ENCODE measurements at places on chromosomes 2 and 18.
A peak's percentile ranks its signal among the peaks of the same experiment; 100 is the strongest.

GRCh38 chr2:25280051-25280687, 61.6 kb downstream of the DNMT3A start:
- DNase-seq = no peak

GRCh38 chr2:57906152-57906732, 140.4 kb upstream of the VRK2 start:
- DNase-seq = no peak

DNA sequence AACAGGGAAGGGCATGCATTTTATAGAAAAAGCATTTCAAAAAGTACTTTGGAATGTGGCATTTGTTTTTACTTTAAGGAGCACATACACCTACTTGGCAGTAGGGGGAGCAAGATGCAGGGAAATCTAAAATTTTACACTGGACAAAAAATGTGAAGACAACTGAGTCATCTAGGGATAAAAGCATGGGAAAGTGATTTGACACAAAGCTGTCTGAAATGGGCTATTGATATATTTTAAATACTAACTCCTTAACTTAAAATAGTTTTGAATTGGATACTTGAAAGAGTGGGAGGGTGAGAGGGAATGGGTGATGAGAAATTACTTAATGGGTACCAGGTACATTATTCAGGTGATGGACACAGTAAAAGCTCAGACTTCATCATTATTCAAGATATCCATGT, 15.8 kb downstream of the TMEM200C start:
- no peak for DNase-seq

GRCh38 chr2:230974096-230974913, 21.6 kb upstream of the SPATA3 start:
- peak; percentile 83 for DNase-seq

DNA sequence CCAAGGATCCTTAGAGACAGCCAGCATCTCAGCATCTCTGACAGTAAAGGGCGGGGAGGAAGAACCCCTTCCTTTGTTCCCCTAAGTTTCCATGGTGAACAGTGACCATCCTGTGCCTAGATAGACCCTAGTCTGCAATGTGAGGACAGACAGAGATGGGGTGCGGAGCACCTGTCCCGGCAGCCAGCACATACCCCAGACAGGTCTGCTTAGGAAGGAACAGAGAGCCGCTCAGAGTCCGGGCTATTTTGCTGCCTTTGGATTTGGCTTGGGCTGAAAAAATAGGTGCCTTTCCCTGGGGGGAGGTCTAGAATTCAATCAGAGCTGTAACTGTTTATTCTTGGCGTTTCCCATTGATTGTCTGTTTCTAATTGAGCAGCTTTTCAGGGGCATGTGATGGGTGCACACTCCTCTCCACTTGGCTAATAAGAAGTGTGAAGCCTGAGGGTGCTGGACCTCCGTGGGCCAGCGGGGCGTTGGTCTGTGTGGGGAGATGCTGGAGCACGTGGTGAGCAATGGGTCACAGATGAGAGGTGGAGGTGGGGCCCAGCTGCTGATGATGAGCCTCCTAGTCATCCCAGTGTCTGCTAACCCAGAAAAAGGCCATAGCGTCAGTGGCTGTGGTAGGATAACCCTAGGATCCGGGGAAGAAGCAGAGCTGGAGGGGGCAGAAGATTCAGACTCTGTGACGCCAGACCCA, 236.8 kb downstream of the SEPTIN10 start:
- DNase-seq = no peak

DNA sequence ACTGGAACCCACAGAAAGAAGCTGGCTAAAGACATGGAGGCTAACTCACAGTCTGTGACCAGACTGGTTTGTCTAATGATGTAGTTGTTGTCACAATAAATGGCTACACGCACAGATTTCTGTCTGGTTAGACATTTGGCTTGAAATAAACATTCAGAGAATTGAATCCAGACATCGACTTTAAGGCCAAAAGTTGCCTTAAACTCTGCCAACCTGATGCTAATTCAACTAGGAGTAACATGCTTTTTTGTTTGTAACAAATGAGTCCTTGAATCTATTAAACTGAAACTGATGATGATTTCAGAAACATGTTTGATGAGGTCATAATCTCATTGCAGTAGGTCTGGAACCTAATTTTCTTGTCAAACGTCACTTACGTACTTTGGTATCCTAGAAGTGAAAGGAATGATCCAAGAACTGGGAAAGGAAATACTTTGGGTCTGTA, 123.8 kb downstream of the ERBB4 start:
- DNase-seq = no peak

- DNase-seq = no peak
These were observed 268.9 kb downstream of the NAPG start for GRCh38 chr18:10794771-10795170.

GRCh38 chr18:56844556-56844955, 193.4 kb downstream of the WDR7 start:
- no peak for DNase-seq

- DNase-seq = no peak
These were observed 50.9 kb downstream of the COL3A1 start for GRCh38 chr2:189024901-189025618.

DNA sequence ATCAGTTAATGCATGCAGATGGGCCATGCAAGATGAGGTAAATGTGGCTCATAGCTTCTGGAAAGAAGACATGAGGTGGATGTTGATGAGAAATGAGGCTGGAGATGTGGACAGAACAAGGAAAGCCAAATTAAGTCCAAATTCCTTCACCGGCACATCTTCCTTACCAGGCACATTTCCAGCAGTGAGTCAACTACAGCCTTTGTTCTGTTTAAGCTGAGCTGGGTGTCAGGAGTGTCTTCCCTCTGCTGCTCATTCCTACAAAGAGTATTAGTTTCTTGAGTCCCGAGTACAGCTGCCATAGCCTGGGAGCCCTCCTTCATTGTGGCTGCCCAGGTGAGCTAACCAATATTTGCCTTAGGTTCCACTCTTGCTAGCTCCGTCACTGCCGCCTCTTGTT, 945.0 kb downstream of the SLC4A3 start:
- DNase-seq = no peak

- DNase-seq = no peak
These were observed 43.8 kb downstream of the KANSL3 start for GRCh38 chr2:96594282-96594681.

DNA sequence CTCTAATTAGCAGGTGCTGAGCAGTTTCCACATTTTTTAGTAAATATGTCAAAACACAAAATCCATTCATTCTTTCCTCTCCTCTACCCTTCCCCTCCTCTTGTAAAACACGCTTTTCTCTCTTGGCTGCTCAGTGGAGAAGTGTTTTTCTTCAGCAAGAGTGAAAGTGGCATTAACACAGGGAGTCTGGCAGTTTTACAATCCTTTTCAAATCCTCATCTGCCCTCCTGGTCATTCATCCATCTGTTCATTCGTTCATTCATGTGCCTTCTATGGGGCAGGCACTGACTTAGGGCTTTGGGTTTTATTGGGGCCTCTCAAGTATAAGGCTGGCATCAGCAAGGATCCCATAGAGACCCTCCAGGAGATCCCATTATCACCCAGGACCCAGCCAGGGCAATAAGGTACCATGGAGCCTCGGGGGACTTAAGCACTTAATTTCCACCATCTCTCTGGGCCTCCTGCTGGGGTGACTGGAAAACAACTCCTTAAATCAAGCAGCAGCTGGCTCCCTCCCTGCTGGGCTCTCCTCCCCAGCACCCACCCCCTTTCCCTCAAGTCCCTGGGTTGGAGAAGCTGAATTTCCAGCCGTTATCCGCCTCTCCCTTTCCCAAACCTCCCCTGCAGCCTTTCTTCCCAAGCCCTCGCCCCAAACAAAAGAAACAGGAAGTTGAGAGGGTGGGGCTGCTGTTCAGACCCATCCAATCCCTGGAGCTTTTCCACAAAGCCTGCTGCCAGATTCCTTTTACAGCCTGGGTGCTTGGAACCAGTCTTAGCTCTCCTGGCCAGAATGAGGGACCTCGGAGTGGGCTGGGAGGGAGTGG, 32.6 kb downstream of the MARCHF4 start:
- DNase-seq = no peak

- no peak for DNase-seq
These were observed 69.7 kb downstream of the PRKCE start for GRCh38 chr2:45721150-45721549.

DNA sequence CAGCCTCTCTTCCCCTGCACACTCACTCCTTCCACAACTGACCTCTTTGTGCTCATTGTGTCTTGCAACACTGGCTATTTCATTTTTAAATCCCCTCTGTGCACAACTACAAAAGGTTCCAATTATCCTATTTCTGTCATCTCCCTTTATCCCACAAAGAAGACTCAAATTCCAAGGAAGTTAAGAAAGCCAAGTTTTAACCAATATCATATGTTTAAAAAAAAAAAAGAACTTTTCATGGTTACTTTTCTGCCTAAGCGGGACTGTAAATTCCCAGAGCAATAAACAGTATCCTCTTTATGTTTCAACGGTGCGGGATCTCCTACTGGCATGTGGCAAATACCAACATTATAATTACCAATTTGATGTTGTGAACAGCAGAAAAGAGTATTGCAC, 83.8 kb downstream of the DOCK10 start:
- DNase-seq = no peak

GRCh38 chr2:173462892-173463840, 108.5 kb downstream of the CDCA7 start:
- DNase-seq = no peak

GRCh38 chr2:206937555-206937954, 1.8 kb upstream of the CPO start:
- no peak for DNase-seq

DNA sequence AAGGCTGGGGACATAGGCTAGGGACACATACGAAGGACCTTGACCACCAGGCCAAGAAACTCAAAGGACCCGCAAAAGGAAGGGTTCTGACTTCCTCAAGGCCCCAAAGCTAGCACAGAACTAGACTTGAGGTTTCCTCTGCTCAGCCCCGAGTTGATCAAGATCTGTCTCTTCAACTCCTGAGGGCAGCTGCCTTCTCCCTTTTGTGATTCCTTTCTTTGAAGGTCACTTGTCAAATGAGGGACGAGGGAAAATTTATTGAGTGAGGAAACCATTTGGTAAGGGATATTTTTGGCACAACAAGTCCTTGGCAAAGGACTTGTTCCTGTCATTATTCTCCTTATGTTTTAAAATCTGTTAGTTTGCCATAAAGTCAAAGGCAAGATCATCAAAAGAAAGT, 12.3 kb upstream of the ROCK2 start:
- DNase-seq = no peak

DNA sequence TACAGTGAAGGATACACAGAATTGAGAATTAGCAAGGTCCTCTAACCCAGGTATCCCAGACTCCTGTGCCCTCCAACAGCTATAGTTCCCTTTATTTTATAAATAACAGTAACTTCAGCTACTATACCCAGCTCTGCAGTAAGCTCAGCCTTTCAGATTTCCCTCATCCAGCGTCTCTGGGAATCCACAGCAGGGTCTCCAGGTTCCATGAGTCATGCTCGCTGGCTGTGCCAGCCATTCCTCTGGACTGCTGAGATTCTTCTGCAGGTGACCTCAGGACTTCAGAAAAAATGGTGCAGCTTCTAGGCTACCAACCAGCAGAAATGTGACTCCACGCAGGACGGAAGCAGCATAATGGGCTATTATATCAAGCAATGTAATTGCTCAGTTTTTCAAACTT, 419.3 kb downstream of the ZNF516 start:
- DNase-seq = no peak

DNA sequence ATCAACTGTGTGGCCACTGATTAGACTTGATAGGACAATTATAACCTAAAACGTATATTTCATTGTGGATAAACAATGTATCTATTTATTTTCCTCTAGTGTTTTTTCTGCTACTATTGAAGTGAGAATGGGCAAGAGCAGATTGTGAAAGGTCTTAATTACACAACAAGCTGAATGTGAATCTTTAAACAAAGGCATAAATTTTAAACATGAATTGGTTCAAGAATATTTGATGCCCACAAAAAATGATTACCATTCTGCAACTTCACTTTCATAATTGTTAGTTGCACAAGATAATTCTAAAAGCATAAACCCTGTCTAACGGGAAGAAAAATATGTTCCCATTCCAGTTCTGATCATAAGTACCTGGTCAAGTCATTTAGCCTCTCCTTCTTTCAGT, 285.6 kb downstream of the GULP1 start:
- DNase-seq = no peak

DNA sequence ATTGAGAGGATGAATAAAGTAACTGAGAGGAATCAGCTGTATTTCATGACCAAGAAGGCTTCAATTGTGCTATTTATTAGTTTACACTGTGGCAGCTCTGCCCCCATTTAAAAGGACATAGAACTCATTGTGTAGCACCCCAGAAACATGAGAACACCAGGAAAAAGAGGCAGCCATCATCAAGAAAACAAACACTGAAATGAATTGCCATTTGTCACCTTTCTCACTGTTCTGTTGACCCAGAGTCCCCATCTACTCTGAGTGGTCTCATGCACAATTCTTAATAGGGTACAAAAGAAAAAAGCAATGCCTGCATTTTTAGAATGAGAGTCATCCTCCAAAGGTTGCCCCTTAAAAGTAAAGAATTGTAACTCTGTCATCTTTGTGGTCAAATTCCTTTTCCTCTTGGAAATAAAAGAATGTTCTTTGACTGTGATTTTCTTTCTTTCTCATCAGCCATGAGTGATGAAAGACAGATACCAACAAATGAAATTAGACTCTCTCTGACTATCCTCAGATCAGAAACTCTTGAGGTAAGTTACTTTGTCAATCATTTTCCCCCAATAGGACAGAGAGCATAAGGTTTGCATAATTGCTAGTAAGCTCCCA, 1941.9 kb upstream of the PIK3C3 start:
- no peak for DNase-seq

DNA sequence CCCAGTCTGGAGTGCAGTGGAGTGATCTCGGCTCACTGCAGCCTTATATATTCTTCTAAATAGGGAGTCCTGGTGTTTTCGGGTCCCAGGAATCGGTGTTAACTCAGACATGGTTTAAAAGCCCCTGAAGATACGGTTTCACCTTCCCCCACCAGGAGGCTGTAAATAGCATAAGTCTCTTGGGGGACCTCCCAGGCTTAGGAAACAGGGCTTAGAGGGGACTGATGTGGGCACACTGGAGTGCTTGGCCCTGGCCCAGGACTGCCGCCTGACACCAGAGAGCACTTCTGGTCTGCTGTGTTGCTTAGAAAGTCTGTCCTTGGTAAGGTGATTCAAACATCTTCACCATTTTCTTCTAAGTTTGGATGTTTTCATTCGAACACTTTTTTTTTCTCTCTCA, 39.7 kb upstream of the MAP4K4 start:
- DNase-seq = no peak

- no peak for DNase-seq
These were observed 35.1 kb downstream of the DCAF17 start for GRCh38 chr2:171469176-171469575.

Data from stimulated activated CD4-positive, alpha-beta T cell treated with anti-CD3 and anti-CD28 coated beads, Interleukin-15, amount 100 ng/mL, for 24 hours (primary cell).